Renal cortical epithelial cell (primary cell): ENCODE measurements at places on chromosomes 12 and 14.

DNA sequence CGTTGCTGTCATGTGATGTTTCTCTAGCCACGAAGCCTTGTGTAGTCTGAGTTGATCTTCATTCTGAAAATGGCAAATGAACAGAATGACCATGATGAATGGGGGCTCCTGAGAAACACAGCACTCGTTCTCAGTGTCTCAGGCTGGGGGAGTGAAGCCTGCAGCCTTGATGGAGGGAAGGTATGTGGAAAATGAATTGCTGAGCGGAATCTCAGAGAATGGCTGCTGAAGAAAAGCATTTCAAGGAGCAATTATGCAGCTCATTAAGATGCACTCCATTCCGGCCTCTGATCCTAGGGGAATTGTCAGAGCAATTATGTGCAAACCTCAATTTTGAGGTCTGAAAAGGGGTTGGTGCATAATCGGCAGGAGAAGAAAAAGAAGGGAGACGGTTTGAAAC, 167.1 kb downstream of the CHST11 start:
- no peak for DNase-seq

DNA sequence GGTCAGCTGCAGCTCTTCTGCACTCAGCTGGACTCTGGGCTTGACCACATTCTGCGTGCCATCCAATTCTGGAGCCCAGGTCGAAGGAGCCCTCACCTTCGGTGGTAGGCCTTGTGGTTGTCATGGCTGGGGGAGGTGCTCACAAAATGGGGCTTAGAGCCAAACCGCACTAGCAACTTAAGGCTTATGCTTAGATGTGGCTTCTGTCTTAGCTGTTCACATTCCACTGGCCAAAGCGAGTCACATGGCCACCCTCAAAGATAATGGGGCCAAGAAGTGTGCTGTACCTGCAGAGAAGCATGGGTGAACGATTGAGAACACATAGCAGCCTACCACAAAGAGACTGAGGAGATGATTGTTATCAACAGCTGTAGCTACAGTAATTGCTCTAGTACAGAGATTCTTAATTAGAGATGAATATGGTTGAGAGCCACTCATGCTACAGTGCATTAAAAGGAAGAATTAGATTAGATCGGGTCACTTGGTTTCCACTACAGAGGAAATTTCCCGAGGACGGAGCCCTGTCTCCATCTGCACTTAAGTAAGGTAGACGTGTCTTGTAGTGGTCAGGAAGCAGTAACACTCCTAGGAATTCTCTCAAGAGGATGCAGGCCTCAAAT, 334.6 kb upstream of the FKBP4 start:
- DNase-seq = no peak

DNA sequence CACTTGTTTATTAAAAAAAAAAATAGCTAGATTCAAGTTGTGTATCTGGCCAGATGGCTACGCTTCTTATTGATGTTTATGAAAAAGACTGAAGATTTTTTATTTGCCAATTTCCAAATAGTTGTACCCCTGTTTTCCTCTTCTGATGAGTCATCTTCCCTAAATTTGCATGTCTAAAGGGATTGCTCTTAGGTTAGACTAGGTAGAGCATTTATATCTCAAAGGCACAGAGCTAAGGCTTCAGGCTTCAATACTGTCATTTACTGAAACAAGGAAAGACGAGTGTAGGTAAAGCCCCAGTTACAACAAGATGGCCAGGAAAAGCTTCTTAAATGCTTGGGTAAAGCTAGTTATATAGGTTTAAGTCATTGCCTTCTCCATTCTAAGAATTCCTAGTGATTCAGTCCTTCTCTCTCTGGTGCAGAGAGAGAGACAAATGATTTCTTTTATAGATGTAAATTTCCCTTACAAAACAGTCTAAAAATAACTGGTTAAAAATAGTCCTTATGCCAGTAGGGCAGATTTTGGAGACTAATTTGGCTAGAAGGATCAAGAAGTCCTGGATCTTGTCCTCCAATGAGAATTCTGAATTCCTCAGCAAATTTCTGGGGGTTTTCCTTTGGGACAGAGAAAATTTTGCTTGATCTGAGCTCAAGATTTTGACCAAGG, 26.1 kb downstream of the LEMD3 start:
- DNase-seq = no peak

GRCh38 chr12:53966085-53966384, 6.9 kb upstream of the HOXC11 start:
- DNase-seq = no peak

DNA sequence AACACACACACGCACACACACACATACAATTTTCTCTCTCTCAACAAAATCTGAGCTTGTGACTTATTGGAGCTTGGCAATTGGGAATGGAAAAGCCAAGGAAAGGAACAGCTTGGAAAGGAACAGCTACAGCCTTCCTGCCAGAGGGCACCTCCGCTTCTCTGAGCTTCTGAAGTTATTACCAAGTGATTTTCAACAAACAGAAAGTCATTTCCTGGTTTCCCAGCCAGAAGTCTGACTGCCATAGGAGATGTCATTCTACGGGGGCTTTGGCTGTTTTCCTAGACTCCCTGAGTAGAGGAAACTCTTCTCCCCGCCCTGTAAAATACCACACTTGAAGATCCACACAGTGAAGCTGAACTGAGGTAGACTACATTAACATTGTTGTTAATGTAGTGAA, 198.3 kb downstream of the CFAP54 start:
- DNase-seq = no peak

GRCh38 chr12:103819892-103820291, 21.1 kb downstream of the NT5DC3 start:
- DNase-seq = no peak

DNA sequence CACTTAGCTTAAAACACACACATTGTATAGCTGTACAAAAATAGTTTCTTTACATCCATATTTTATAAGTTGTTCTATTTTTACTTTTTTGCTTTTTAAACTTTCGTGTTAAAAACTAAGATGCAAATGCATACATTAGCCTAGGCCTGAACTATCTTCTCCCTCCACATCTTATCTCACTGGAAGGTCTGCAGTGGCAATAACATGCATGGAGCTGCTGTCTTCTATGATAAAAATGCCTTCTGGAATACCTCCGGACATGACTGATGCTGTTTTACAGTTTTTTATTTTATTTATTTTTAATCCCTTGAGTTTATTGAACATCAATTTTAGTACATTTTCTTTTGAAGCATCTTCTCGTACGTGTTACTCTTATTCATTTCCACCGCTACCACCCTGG, 112.3 kb upstream of the TSPAN8 start:
- DNase-seq = no peak

DNA sequence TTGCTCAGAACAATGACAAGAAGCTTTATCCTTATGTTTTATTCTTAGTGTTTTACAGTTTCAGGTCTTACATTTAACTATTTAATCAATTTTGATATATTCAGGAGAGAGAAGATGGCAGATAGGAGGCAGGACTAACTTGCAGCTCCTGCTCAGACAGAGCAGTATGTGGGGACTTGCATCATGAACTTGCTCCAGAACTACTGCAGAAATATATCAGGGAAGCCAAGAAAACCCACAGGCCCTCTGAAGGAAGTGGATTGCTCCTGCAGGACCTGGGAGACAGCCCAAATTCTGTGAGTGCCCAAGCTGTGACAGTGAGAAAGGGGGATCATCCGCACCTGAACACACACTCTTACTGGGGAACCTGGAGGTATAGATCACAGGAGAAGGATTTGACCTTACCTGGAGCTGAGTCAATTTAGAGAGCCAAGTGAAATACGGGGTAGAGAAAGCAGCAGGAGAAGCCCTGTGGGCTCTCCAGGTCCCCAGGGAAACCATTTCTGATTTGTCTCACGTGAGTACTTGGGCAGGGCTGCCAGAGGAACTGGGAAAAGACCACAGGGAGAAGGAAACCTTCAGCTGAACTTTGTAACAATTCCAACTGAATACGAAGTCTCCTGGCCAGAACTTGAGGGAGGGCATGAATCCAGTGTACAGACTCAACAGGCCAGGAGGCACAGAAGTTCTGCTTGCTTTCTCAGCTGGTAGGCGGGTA, 28.9 kb upstream of the TSPAN8 start:
- DNase-seq = no peak

GRCh38 chr12:119666900-119667576, 895 bp upstream of the PRKAB1 start:
- DNase-seq = no peak

DNA sequence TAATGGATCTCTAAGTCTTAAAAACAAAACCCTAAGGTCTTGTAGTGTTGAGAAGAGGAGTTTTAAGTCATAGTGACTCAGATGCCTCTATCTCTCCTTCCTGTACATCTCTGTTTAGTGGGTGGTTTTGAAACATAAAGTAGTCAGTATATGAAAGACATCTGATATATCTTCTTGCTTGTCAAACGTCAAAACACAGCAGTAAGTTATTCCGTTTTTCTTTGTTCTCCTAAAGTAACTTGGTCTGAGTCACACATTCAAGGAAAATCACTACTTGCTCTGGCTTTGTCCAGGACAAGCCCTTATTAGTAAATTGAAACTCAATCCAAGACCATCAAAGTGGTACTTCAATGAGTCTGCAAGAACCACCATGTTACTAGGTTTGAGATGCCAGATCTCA, 1172.5 kb downstream of the BCL11B start:
- no peak for DNase-seq

DNA sequence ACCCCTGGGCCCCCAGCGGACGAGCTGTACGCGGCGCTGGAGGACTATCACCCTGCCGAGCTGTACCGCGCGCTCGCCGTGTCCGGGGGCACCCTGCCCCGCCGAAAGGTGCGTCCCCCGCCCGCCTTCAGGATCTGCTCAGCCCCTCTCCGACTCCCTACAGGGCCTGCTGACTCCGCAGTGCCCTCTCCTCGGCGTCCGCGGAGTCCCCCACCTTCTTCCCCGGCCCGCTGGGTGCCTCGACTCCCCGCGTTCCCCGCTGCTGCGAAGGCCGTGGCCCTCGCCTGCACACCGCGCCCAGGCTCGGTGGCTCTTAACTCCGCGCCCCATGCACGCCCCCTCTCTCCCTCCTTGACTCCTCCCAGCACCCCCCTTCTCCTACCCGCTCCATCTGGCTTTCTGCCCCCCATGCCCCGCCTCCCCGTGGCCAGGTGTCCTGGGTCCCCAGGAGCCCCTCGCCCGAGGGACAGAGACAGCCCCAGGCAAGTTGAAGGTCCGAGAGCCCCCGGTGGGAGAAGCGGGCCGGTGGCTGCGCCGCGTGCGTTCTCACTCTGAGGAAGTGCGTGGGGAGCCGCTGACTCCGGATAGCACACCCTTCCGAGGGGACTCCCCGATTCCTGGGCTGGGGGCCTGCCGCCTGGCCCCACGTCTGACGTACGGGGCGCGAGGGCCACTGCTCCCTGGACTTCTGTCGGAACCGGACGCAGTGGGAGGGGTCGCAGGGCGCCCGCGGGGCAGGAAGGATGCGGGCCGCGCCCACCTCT, 594 bp downstream of the TAMALIN start:
- DNase-seq = no peak

GRCh38 chr12:129076441-129077320, 223.4 kb downstream of the GLT1D1 start:
- DNase-seq = no peak

DNA sequence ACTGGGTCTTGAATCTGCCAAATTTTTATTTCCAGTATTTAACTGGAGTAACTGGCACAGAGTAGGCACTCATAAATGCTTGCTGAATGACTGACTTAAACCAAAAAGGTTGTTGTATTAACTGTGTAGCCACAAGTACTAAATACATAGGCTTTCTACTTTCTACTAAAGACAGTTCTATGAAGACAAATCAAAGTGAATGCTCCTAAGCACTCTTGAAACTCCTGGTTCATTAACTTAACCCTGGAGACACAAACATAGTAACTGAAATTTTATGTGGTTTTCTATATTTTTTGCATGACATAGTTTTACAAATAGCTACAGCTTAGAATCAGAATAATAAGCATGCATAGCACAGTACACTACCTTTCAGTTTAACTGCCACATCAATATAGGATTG, 70.4 kb downstream of the TXNDC16 start:
- no peak for DNase-seq

GRCh38 chr14:104244221-104245011, 106.0 kb downstream of the KIF26A start:
- DNase-seq = no peak

GRCh38 chr14:69651664-69652063, 40.3 kb downstream of the SUSD6 start:
- peak; percentile 60 for DNase-seq

- no peak for DNase-seq
These were observed 35.9 kb downstream of the SLC4A8 start for GRCh38 chr12:51460519-51460918.

GRCh38 chr14:98077176-98077575, 1194.8 kb downstream of the BCL11B start:
- DNase-seq = no peak

- DNase-seq = no peak
These were observed 22.2 kb upstream of the HDAC7 start for GRCh38 chr12:47841910-47842309.

DNA sequence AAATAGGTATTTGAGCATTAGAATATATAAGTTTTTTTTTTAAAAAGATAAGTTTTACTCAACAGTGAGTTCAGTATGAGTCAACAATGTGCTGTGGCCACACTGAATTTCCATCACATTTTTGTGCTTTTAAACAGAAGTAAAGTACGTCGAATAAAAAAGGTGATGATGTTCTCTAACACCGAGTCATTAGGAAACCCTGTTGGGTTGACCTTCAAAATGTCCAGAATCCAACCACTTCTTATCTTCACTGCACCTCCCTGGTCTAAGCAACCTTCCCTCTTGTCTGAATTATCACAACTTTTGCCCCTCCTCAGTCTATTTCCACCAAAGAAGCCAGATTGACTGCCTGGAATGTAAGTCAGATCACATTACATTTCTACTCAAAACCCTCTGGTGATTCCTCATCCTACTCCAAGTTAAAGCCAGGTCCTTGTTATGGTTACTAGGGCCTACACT, 43.0 kb upstream of the SYCP3 start:
- no peak for DNase-seq

- DNase-seq = no peak
These were observed 46.4 kb downstream of the R3HDM2 start for GRCh38 chr12:57384478-57384877.

GRCh38 chr14:75366963-75367362, 60.9 kb upstream of the JDP2 start:
- DNase-seq = peak; percentile 32

DNA sequence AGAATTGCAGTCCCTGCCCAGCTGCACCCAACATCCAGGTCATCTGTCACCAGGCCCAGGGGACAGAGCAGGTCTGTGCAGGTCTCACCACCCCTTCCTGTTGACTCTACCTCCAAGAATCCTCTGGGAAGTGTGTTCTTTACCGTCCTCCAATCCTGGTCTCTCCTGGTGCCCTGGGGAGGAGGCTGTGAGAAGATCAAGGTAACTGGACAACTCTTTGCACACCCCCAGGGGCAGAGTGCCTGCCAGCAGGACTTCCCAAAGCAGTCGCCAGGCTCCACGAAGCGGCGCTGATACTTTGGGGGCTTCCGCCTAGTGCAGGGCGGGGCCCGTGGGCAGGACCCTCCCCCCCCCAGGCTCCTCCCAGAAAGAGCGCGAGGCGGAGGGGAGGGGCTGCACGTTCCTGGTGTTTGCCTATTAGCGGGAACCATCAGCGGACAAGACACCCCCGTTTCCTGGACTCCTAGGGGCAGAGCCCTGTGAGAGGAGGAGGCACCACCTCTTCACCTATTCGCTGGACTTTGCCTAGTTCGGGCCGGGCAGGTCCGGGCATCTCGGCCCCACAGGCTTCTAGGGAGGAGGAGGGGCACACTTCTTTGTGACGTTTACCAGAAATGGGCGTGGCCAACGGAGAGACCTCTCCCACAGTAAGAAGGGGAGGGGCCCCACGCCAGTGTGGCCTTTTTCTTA, 918.0 kb downstream of the AACS start:
- peak; percentile 19 for DNase-seq
